Activated T-cell treated with anti-CD3 and anti-CD28 coated beads for 1 hour (primary cell): ENCODE measurements at places on chromosomes 3 and 15.

GRCh38 chr15:51816611-51817010 lies 12.8 kb upstream of the TMOD3 start:
- no peak for DNase-seq

DNA sequence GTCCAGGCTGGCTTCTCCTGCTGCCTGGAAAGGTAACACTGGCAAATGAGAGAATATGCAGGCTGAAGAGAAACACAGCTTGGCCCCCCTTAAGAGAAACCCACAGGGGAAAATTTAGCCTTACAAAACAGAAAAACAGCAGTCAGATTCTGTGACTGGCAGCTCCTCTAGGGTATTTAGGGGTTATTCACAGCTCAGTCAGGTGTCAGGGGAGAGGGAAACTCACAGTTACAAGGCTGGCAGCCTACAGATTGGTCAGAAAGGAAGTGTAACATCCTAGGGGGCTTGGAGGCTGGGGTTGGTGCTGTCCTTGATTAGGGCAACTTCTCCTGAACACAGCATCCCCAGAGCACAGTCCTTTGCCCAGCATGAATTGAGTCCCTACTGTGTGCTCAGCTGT lies 81.4 kb downstream of the SEMA5B start:
- no peak for DNase-seq

DNA sequence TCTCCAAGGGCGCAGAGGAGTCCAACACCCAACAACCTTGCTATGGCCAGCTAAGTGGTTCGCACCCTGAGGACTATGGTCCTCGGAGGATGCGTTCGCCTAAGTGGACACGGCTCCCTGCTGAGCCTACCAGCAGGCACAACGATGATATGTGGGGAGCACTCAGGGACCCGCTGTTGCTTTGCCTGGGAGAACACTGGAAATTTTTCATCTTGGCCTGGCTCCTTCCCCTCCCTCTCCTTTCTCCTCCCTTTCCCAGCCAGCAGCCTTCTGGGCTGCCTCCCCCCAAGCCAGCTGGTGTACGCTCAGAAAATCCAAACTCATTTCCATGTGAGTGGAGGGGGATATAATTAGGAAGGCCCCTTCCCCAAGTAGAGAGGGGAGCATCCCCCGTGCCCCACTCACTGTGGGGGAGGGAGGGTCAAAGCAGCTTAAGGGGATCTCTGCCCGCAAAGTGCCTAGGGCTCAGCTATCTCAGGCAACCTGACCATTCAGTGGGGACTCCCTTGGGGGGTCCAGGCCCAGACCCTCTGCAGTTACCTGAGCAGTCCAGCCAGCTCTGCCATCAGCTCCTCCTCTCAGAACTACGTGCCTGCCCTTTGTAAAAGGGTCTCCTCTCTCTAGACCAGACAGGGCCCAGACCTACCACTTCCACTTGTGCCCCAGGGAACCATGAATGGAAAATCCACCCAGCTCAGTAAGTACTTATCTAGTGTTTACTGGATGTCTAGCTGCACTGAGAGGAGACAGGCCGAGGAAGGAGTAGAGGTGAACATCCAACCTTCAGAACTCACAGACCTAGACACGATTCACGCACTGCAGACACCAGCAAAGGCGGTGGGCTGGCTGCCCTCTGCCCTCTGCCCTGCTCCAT lies 742 bp upstream of the SEMA7A start:
- DNase-seq: no peak

GRCh38 chr3:141798448-141798845 lies 35.2 kb downstream of the GRK7 start:
- no peak for DNase-seq

GRCh38 chr3:64143409-64144130 lies 81.7 kb downstream of the PRICKLE2 start:
- no peak for DNase-seq

DNA sequence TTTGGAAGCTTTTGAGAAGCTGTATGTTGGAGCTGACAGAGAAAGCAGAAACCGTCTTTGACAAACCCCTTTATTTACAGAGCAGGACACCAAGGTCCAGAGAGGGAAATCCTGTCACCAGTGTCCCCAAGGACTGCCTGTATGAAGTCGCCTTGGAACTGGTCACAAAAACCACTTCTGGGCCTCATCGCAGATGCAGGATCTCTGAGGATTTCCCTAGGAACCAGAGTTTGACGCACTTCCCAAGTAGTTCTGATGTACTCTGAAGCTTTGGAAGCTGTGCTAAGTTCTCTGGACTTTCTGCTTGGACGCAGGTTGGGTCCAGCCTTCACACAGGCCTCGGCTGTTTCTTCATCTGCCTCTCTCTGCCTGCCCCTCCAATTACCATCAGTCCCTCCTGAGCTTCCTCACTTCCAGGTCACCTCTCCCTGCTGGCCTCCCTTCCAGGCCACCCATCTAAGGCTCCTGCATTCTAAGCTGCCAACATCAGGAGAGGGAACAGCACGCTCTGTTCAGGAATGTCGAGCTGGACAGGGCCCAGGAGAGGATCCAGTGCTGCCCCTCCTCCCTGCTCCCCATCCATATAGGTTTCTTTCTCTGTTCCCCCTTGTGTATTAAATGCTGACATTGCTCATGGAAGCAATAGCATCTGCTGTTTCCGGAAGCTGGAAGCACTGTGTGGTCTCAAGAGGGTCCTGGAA lies 270.8 kb downstream of the OPA1 start:
- no peak for DNase-seq

DNA sequence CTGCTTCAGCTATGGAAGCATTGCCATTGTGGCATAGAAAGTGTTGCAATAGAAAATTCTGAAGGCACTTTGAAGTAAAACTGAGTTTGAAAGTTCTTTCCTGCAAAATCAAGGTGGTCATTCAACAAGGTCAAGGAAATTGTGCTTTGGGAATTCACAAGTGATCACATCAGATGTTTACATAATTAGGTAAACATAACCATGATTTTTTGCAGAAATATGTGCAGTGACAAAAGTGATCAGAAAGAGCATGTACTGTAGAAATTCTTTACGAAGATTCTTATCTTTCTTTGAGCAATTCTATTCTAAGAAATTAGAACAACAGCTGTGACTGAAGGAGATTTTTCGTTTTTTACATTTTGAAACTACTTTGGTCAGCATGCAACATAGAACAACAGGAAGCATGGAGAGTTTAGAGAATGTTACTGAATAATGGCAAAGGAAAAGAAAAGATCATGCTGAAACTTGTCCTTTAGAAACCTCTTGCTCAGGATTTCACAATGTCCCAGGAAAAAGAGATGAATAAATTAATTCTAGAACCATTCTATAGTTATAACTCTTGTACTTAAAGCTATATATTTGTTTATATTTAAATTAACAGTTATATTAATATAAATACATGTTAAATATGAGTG lies 643.4 kb upstream of the ARPP21 start:
- DNase-seq: no peak

- no peak for DNase-seq
These were observed 9.4 kb upstream of the STRIT1 start for GRCh38 chr3:155302891-155303290.

GRCh38 chr3:193869221-193870201 lies 266.4 kb upstream of the HES1 start:
- DNase-seq: no peak

DNA sequence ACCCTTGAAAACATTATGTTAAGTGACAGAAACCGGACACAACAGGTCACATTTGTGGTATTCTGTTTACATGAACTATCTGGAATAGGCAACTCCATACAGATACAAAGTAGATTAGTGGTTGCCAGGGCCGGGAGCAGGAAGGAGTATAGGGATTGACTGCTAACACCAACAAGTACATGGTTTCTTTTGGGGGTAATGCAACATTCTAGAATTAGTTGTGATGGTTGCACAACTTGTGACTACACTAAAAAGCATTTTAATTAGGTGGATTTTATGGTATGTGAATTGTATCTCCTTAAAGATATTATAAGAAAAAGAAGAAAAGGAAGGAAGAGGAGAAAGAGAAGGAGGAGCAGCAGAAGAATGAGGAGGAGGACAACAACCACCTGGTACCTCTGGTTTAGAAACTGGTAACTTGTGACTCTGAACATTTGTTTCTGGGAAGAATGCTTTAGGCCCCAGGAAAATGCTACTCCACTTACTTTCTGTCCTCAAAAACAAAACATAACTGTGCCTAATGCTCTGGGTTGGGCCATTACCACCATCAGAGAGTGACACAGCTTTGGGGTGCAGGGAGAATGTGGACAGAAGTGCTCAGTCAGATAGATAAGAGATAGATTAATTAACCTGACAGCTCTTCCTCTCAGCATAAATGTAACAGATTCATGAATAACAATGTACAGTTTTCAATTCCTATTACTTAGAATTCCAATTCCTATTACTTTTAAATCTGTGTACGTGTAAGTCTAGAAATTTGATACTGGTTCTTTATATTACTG lies 20.3 kb downstream of the SETMAR start:
- DNase-seq: no peak

DNA sequence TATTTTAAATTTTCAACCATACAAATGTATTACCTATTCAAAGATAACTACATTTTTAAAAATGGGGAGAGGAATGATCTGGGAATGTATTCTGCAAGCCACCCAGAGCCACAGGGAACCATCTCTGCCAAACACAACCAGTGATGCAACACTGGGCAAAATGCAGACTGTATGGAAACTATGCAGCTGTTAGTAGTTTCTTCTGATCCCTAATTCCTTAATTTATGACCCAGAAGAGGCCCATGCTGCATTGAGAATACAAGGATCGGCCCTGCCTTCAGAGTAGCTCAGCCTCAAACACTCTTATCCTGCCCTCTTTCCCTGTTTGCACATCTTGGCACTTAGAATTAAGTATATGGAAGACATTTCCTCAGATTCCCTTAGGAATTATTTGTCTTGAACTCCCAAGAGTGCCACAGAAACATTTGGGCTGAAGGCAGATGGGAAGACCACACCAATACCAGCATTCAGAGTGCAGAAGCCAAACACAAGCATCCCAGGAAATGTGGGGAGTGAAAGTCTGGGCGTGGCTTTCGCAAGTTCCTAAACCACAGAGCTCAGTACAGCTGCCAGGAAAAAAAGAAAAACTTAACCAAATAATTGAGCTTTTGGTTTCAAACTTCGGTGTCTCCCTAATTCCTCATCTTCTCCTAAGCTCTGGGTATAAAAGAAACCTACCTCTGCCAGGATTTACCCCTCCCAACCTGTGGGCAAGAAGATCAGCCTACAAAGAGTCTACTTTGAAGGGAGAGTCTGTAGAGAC lies 5.3 kb downstream of the SNUPN start:
- no peak for DNase-seq

DNA sequence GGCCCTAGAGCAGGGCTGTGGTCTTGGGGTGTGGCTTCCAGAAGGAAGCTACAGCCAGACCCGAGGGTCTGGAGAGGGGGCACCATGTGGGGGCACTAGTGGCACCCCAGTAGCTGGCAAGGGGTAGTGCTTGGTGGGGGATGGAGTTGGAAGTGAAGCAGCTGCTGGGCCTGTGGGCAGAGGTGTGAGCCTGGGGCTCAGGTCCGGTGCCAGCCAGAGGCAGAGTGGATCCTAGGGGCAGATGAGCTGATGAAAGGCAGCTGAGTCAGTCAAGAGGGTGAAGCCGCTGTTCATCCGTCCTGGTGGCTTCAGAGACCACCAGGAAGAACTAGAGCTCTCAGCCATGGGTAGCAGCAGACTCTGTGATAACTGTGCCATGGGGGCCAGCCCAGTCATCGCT lies 172.6 kb downstream of the TBC1D2B start:
- no peak for DNase-seq

- no peak for DNase-seq
These were observed 132.3 kb upstream of the ANKRD28 start for GRCh38 chr3:15929944-15930571.

DNA sequence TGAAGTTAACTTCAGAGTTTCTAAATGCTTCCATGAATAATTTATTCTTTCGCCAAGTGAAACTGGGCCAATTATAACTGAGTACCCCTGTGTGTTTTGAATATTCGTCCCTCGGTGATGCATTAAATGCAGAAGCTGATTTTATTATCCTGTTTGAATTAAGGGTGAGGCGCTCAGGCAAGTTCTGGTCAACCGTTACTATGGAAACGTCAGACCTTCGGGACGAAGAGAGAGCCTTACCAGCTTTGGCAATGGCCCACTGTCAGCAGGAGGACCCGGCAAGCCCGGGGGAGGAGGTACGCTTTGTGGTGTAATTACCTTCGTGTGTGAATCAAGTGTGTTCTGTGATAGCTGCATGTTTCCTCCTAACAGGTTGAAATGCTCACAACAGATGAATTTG lies 239.8 kb downstream of the ITPR1 start:
- no peak for DNase-seq

GRCh38 chr15:63626955-63627354 lies 29.8 kb downstream of the FBXL22 start:
- DNase-seq: no peak

DNA sequence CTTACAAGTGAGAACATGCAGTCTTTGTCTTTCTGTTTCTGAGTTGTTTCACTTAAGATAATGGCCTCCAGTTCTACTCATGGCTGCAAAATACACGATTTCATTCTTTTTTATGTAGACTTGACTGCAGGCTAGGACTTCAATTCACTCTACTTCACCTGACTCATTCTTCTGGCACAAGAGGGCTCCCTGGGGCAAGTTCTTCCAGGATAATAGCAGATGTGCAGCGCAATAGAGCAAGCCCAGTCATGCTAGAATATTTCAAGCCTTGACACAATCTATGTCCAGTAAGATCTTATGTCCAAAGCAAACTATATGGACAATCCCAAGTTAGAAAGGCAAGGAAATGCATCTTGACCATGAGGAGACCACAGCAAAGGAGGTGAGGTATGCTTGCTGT lies 211.7 kb upstream of the GADL1 start:
- no peak for DNase-seq

DNA sequence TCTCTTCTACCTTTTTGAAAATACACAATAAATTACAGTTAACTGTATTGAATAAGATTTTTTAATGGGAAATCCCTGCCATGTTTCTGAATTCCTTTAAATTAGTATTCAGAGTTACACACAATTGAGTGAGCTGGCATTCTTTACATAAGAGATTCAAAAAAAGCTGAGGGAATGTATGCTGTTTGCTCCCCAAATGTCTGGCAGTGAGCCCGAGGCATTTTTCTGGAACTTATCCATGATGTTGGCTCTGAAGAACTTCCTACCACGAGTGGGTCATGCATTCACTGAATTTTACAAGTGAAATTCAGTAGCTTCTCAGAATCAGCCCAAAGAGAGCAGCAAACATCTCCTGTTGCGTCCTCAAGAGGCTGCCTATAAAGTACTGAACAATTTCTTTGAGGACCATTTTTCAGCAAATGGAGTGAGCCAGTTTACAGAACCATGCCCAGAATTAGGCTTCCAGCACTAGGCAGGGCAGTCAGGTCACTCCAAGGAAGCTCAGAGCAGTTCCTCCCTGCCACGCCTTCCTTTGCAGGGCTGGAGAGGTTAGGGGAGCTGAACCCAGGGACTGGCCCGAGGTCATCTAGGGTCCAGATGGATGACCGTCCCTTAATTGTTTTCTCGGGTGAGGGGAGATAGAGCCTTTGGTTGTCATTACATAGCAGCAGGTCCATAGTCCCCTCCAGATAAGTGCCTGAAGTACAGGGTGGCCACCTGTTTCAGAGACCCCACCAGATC lies 21.2 kb downstream of the GABRA5 start:
- DNase-seq: no peak

GRCh38 chr15:43135351-43135750 lies 2.0 kb downstream of the TMEM62 start:
- DNase-seq: no peak
